ENCODE measurements at places on chromosomes 13 and 19. TPM values are rescaled to one million over a fixed set of nuclear protein-coding genes. Genes with fewer than 3 reads are reported as not detected.

DNA sequence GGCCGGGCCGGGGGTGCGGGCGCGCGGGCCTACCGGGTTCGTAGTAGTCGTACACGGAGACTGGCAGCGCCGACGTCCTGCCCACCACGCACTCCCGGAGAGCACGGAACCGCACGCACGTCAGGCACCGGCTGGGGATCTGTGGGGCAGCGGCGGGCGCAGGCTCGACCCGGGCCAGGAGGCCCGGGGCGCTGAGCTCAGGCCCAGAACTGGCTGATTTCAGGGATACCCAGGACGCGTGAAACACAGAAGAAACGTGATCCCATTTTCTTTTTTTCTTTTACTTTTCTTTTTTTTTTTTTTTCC lies 9.0 kb downstream of the F2RL3 start:
- peaks cover 15% of the 10 kb centered on the region for H3K4me1 ChIP-seq
- H3K27ac ChIP-seq: no peak overlapping the region
- DNase-seq: no peak

- no peaks in the 10 kb centered on the region for H3K36me3 ChIP-seq
- H3K27ac ChIP-seq: no peak overlapping the region
- DNase-seq: peak; percentile 34
- H3K4me3 ChIP-seq: no peak overlapping the region
- peaks cover 2% of the 10 kb centered on the region for H3K4me1 ChIP-seq
- H3K27me3 ChIP-seq: peaks cover 3% of the 10 kb centered on the region
Measured at GRCh38 chr13:101127741-101128353, 288.5 kb downstream of the NALCN start.

DNA sequence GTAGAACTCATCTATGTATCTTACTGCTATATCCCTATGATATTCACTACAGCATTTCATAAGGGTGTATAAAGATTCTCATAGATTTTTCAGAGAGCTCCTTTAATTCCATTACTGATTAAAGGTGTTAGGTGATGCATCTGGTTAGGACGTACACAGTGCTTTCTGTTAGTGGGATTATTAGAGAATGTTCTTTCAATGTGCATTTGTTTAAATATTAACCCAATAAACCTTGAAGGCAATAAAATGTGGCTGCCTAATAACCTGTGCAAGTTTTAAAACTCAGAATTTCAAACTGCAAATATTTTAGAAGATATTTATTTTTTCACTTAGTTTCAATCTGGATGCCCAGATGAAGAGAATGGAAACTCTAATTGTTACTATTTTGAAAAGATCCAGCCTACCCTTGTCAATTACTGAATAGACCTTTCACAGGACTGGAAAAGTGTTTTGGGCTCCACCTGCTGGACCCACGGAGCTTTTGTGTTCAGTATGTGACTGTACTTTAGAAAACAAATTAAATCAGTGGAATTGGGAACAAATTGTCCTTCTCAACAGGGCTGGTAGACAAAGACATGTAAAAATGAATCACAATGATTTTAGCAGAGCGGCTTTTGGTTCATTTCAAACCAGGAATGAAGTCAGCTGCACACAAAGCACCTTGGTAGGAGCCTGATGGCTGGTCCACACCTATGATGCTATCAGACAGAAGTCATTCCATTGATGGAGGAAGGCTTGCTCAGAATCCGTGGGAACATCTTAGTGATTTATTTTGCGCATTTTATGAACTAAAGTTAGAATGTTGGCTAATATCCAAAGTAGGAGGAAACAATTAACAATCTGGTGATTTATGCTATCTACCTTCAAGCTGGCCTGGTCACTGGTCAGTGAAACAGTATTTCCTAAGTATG lies 89.4 kb upstream of the RAP2A start:
- no peak overlapping the region for H3K4me3 ChIP-seq
- no peaks in the 10 kb centered on the region for H3K27me3 ChIP-seq
- no peak overlapping the region for H3K27ac ChIP-seq
- peaks cover 7% of the 10 kb centered on the region for H3K36me3 ChIP-seq

- DNase-seq: peak; percentile 51
- H3K4me1 ChIP-seq: peaks cover 73% of the 10 kb centered on the region
- H3K27me3 ChIP-seq: no peaks in the 10 kb centered on the region
- peak overlapping the region; percentile 96 for H3K27ac ChIP-seq
- peak overlapping the region; percentile 97 for H3K4me3 ChIP-seq
Measured at GRCh38 chr19:29665826-29666577, 741 bp downstream of the PLEKHF1 start.

DNA sequence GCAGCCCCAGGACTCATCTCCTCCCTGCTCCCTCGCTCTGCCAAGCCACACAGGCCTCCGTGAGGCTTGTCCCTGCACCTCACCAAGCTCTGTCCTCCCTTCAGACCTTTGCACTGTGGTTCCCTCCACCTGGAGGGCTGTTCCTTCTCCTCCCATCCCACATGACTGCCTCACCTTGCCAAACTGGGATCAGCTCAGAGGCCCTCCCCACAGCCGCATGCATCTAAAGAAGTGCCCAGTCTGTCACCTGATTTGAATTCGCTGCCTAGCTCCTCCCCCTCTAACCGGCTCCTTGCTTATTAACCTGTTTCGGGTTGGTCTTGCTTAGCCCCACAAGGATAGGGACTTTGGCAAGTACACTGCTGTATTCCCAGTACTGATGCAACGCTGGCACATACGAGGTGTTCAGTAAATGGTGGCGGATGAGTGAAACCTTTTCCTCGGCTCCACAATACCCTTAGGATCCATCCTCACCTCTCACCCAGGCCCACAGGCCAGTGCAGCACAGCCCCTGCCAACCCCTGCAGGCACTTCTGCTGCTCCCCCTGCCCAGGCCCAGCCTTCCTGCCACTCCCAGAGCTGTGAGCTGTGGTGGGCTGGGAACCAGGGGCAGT lies 4.4 kb downstream of the AKT2 start:
- H3K36me3 ChIP-seq: peaks cover 4% of the 10 kb centered on the region
- DNase-seq: no peak
- H3K27me3 ChIP-seq: no peaks in the 10 kb centered on the region
- H3K27ac ChIP-seq: peak overlapping the region; percentile 31
- H3K4me3 ChIP-seq: no peak overlapping the region

- peaks cover 13% of the 10 kb centered on the region for H3K4me1 ChIP-seq
- peak overlapping the region; percentile 82 for H3K4me3 ChIP-seq
- H3K27ac ChIP-seq: peak overlapping the region; percentile 94
- no peaks in the 10 kb centered on the region for H3K27me3 ChIP-seq
- H3K36me3 ChIP-seq: peaks cover 70% of the 10 kb centered on the region
Measured at GRCh38 chr19:58183817-58184215, 955 bp downstream of the ZNF274 start.

GRCh38 chr13:99897076-99897440 lies 74.5 kb downstream of the ZIC5 start:
- H3K4me1 ChIP-seq: peaks cover 3% of the 10 kb centered on the region
- peaks cover 54% of the 10 kb centered on the region for H3K27me3 ChIP-seq
- no peaks in the 10 kb centered on the region for H3K36me3 ChIP-seq
- no peak overlapping the region for H3K4me3 ChIP-seq
- no peak for DNase-seq
- H3K27ac ChIP-seq: no peak overlapping the region

- no peaks in the 10 kb centered on the region for H3K27me3 ChIP-seq
- DNase-seq: peak; percentile 88
- H3K4me3 ChIP-seq: peak overlapping the region; percentile 77
- H3K27ac ChIP-seq: peak overlapping the region; percentile 99
- peaks cover 25% of the 10 kb centered on the region for H3K4me1 ChIP-seq
Measured at GRCh38 chr13:40776681-40777165, 5.7 kb upstream of the MRPS31 start.

- peaks cover 53% of the 10 kb centered on the region for H3K4me1 ChIP-seq
- no peak overlapping the region for H3K4me3 ChIP-seq
- H3K27me3 ChIP-seq: no peaks in the 10 kb centered on the region
- peaks cover 7% of the 10 kb centered on the region for H3K36me3 ChIP-seq
Measured at GRCh38 chr13:46297361-46297811, 85.7 kb downstream of the LRRC63 start.

DNA sequence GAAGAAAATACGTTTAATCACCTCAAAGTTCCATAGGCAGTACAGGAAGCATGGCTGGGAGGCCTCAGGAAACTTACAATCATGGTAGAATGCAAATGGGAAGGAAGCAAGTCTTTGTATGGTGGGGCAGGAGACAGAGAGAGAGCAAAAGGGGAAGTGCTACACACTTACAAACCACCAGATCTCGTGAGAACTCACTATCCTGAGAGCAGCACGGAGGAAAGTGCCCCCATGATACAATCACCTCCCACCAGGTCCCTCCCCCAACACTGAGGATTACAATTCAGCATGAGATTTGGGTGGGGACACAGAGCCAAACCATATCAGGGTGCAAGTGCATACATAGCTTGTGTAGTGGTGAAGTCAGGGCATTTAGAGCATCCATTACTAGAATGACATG lies 92.3 kb upstream of the ANKRD10 start:
- H3K27me3 ChIP-seq: peaks cover 7% of the 10 kb centered on the region
- H3K27ac ChIP-seq: no peak overlapping the region
- H3K4me3 ChIP-seq: no peak overlapping the region
- H3K36me3 ChIP-seq: no peaks in the 10 kb centered on the region

DNA sequence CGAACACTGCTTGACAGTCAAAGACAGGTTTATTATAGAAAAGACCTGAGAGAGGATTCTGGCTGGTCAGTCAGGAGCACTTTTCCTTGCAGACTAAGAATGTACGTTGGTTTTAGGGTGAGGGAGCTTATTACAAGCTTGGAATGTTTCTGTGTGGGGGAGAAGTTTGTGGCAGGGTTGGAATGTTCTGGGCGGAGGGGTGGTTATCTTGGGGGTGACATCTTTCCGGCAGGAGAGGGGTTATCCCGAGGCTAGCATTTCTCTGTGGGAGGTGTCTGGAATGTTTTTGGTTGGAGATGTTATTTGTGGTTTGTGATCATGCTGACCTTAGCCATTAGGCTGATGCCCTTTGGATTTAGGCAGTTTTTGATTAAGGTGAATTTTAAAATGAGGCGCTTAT lies 61.8 kb downstream of the ZNF136 start:
- no peak for DNase-seq
- H3K4me3 ChIP-seq: no peak overlapping the region
- H3K36me3 ChIP-seq: peaks cover 27% of the 10 kb centered on the region

ZNF534 gene
- total RNA-seq: not detected

CGB2 gene
- not detected for total RNA-seq

CYSLTR2 gene
- total RNA-seq: 1.7 TPM

SDHAF1 gene
- total RNA-seq: 13.8 TPM

LRRC8E gene
- not detected for total RNA-seq

ADGRE2 gene
- 0.40 TPM for total RNA-seq
